ENCODE measurements at places on chromosomes 7 and 10. TPM values are rescaled to one million over a fixed set of nuclear protein-coding genes. Genes with fewer than 3 reads are reported as not detected.

The GOLGA7B gene
- 8.1 TPM for total RNA-seq

- no peak for DNase-seq
- H3K27ac ChIP-seq = peak overlapping the region; percentile 61
- H3K27me3 ChIP-seq = no peaks in the 10 kb centered on the region
Observed at GRCh38 chr7:148722340-148723165, 23.9 kb downstream of the CUL1 start.

GRCh38 chr10:109456566-109457301, 466.6 kb downstream of the XPNPEP1 start:
- H3K27ac ChIP-seq = no peak overlapping the region
- H3K36me3 ChIP-seq = no peaks in the 10 kb centered on the region
- no peak overlapping the region for H3K4me3 ChIP-seq
- DNase-seq = no peak
- H3K27me3 ChIP-seq = peaks cover 64% of the 10 kb centered on the region

DNA sequence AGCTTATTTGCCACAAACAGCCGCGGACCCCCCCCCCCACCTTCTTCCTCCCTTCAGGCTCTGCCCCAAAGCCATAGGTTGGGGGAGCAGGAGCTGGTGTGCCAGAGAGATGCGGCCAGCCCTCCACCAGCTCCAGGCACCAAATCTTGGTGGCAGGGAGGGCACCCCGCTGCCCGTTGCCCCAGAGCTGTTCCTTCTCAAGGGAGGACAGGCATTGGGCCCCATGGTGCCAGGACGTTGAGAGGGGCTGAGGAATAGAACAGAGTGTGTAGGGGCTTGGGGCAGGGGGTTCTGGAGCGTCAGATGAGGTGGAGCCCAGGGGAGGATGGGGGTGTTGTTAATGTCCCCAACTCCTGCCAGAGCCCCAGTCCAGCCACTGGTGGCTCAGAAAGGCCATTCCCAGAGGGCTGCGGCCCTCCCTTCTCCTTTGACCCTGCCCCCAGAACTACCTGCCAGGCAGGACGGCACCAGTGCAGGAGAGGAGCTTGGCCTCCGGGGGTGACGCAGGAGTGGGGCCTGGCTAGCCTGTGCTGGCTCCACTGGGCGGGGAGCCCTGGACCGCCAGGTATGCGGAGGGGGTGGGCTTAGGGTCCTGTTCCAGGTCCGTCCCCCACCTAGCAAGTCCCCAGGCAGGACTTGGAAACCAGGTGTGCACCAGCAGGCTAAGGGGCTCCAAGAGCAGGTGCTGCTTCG, 10.0 kb upstream of the SEC24C start:
- DNase-seq = no peak
- no peak overlapping the region for H3K4me3 ChIP-seq
- H3K27ac ChIP-seq = no peak overlapping the region
- H3K27me3 ChIP-seq = no peaks in the 10 kb centered on the region
- no peaks in the 10 kb centered on the region for H3K36me3 ChIP-seq

The XRCC2 gene
- 1.1 TPM for total RNA-seq

The PPP1R9A gene
- total RNA-seq = 0.14 TPM

GRCh38 chr10:43160921-43161255, 22.6 kb downstream of the CSGALNACT2 start:
- H3K4me3 ChIP-seq = no peak overlapping the region
- H3K27me3 ChIP-seq = no peaks in the 10 kb centered on the region
- no peak for DNase-seq

GRCh38 chr10:84156768-84157167, 16.8 kb upstream of the GPR15LG start:
- no peak overlapping the region for H3K4me3 ChIP-seq
- H3K36me3 ChIP-seq = peaks cover 3% of the 10 kb centered on the region
- DNase-seq = no peak
- peak overlapping the region; percentile 90 for H3K27ac ChIP-seq
- H3K27me3 ChIP-seq = no peaks in the 10 kb centered on the region

The KIAA1217 gene
- not detected for total RNA-seq

The CYCS gene
- total RNA-seq = 56.1 TPM

DNA sequence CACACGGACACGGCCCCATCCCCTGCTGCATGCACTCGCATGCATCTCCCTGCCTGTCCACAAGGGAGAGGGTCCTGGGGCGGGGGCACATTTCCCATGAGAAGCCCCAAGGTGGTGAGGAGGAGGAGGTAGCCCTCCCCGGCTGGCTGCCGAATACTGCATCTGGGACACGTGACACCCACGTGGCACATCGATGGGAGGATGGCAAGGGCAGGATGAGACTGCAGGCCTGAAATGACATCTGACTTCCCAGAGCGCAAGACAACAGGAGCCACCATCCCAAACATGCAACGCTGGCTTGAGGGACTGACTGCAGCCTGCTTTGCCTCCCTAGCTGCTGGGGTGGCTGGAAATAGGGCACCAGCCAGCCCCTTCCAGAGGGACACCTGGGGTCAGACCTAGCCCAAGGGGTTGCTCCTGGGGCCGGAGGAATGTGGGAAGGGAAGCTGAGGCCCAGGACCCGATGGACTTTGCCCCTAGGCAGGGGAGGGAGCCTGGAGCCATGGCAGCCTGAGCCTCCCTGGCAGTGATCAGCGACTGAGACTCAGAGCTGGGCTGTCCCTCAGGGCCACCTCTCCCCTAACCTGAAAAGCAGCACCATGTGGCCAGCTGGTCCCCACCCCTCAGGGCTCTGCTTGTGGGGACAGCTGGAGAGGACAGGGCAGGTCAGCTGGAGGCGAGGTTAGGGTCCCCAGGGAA, 16.1 kb downstream of the BUD23 start:
- DNase-seq = no peak
- H3K36me3 ChIP-seq = peaks cover 18% of the 10 kb centered on the region
- H3K27ac ChIP-seq = no peak overlapping the region
- peaks cover 16% of the 10 kb centered on the region for H3K4me1 ChIP-seq
- H3K4me3 ChIP-seq = no peak overlapping the region

The KIF5B gene
- total RNA-seq = 47.8 TPM

The NCAPG2 gene
- 6.7 TPM for total RNA-seq

DNA sequence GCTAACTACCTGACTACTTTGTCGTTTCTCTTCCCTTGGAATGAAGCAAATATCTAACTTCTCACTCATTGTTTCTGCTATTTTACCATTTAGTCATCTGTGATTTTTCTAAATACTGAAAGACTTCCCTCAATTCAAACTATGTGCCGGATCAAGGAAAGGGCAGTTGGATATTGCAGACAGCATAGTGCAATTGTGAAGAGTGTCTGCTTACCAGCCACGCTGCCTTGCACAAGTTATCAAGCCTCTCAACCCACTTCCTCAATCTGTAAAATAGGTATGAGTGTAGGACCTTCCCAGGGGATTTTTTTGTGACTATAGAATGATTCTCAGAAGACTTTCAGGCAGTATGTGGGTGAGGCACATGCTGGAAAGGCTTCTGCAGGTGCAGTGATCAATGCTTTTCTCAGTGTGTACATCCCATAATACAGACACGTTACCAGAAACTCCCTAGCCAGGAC, 54.3 kb downstream of the EGFR start:
- H3K27ac ChIP-seq = no peak overlapping the region
- no peaks in the 10 kb centered on the region for H3K4me1 ChIP-seq
- no peak for DNase-seq
- no peak overlapping the region for H3K4me3 ChIP-seq

GRCh38 chr7:47318395-47319182, 263.3 kb downstream of the TNS3 start:
- H3K4me3 ChIP-seq = no peak overlapping the region
- H3K27me3 ChIP-seq = peaks cover 11% of the 10 kb centered on the region
- no peak overlapping the region for H3K27ac ChIP-seq
- no peaks in the 10 kb centered on the region for H3K36me3 ChIP-seq
- no peak for DNase-seq

The CALHM1 gene
- total RNA-seq = not detected

- no peaks in the 10 kb centered on the region for H3K36me3 ChIP-seq
- DNase-seq = no peak
- no peaks in the 10 kb centered on the region for H3K4me1 ChIP-seq
- H3K27me3 ChIP-seq = peaks cover 4% of the 10 kb centered on the region
- H3K4me3 ChIP-seq = no peak overlapping the region
Observed at GRCh38 chr10:49292565-49293207, 6.3 kb upstream of the C10orf71 start.

GRCh38 chr10:6141296-6142151, 52.7 kb downstream of the RBM17 start:
- H3K4me1 ChIP-seq = peaks cover 10% of the 10 kb centered on the region
- H3K27ac ChIP-seq = peak overlapping the region; percentile 70
- H3K4me3 ChIP-seq = peak overlapping the region; percentile 64
- no peak for DNase-seq
- no peaks in the 10 kb centered on the region for H3K36me3 ChIP-seq

The SEC61A2 gene
- 15.6 TPM for total RNA-seq

DNA sequence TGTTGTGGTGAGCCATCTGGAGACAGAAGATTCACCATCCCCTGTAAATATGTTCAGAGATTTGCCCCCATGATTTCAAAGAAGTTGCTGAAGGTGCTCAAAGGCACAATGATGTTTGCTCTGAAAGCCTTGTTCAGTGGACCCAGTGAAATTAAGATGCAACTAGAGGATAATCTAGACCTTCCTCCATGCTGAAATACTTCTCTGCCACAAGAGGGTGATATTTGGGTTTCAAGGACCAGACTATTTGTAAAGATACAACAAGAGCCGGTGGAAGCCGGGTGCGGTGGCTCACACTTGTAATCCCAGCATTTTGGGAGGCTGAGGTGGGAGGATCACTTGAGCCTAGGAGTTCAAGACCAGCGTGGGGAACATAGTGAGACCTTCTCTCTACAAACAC, 13.5 kb upstream of the MSRB2 start:
- H3K4me1 ChIP-seq = no peaks in the 10 kb centered on the region
- no peak overlapping the region for H3K4me3 ChIP-seq
- no peak for DNase-seq
- no peak overlapping the region for H3K27ac ChIP-seq

GRCh38 chr10:131250454-131251145, 60.9 kb downstream of the TCERG1L start:
- H3K36me3 ChIP-seq = no peaks in the 10 kb centered on the region
- peaks cover 16% of the 10 kb centered on the region for H3K27me3 ChIP-seq
- peak overlapping the region; percentile 41 for H3K4me3 ChIP-seq
- no peak for DNase-seq
- H3K27ac ChIP-seq = no peak overlapping the region

The DIP2C gene
- 3.9 TPM for total RNA-seq

GRCh38 chr10:105761576-105762260, 1120.6 kb downstream of the SORCS3 start:
- H3K36me3 ChIP-seq = no peaks in the 10 kb centered on the region
- DNase-seq = no peak
- H3K4me1 ChIP-seq = no peaks in the 10 kb centered on the region

- peaks cover 15% of the 10 kb centered on the region for H3K4me1 ChIP-seq
- H3K27me3 ChIP-seq = peaks cover 48% of the 10 kb centered on the region
- H3K27ac ChIP-seq = no peak overlapping the region
- H3K36me3 ChIP-seq = no peaks in the 10 kb centered on the region
- DNase-seq = no peak
Observed at GRCh38 chr7:157021071-157021870, 10.8 kb upstream of the MNX1 start.

DNA sequence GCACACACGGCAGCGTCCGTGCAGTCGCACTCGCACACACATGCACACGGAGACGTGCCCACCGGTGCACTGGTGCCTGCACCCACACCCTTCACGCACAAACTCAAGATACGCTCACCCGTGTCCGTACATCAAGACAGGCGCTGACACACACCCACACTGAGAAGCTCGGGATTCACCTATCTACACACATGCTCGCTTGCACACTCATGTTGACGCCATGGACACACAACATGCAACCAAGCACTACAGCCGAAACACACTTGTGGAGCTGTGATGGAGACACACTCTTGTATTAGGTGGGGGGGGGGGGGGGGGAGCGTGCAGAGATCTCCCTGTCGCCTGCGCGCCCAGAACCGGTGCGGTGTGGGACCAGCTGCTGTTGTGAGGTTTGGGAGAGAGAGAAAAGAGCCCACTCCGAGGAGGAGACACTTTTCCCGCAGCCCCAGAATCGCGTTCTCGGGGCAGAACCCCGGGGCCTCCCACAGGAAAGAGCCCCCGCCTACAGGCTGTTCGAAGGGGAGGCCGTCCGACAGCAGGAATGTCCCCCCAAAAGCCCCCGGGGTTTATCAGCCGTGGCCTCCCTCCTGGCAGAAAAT, 605 bp upstream of the NFKB2 start:
- DNase-seq = no peak
- no peaks in the 10 kb centered on the region for H3K36me3 ChIP-seq
- peak overlapping the region; percentile 98 for H3K27ac ChIP-seq
- H3K27me3 ChIP-seq = no peaks in the 10 kb centered on the region
- peaks cover 53% of the 10 kb centered on the region for H3K4me1 ChIP-seq

The PRSS37 gene
- total RNA-seq = not detected

- H3K27ac ChIP-seq = no peak overlapping the region
- no peaks in the 10 kb centered on the region for H3K36me3 ChIP-seq
- H3K4me1 ChIP-seq = no peaks in the 10 kb centered on the region
- peaks cover 13% of the 10 kb centered on the region for H3K27me3 ChIP-seq
Observed at GRCh38 chr10:71564194-71564820, 155.3 kb downstream of the C10orf105 start.

DNA sequence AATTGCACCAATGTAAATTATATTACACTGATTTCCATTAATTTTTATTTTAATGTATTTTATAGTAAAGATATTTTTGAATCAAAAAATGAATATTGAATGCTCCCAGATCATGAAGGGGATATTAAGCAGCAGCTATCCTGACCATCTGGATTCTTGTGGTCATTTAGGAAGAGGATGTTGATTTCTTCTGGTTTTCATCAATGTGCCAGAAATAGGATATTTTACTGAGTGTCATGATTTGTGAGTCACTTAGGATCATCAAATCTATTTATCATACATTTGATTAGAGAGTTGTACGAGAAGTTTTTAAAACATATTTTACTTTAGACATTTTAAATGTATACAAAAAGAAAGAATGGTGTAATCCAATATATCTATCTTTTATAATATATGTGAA, 366.3 kb upstream of the CHRM2 start:
- H3K36me3 ChIP-seq = no peaks in the 10 kb centered on the region
- no peak for DNase-seq
- H3K27ac ChIP-seq = no peak overlapping the region
- H3K27me3 ChIP-seq = no peaks in the 10 kb centered on the region
- no peaks in the 10 kb centered on the region for H3K4me1 ChIP-seq

GRCh38 chr10:77859865-77860282, 66.7 kb downstream of the DLG5 start:
- H3K4me1 ChIP-seq = no peaks in the 10 kb centered on the region
- no peak for DNase-seq
- no peak overlapping the region for H3K4me3 ChIP-seq

The SYT15 gene
- 1.9 TPM for total RNA-seq

The HDAC9 gene
- 2.0 TPM for total RNA-seq

DNA sequence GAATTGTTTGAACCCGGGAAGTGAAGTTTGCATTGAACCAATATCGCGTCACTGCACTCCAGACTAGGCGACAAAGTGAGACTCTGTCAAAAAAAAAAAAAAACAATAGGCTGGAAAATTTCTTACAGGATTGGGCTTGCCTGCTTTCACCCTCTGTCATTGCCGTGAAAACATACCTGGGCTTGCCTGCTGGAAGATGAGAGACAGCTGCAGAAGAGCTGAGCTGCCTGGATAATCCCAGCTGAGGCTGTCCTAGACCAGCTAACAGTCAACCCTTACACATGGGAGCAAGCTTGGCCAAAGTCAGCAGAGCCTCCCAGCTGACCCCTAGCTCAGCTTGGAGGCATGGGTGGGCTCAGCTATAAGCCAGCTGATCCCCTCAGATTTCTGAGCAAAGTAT, 306.2 kb downstream of the CCSER2 start:
- no peak overlapping the region for H3K27ac ChIP-seq
- H3K4me3 ChIP-seq = no peak overlapping the region
- H3K27me3 ChIP-seq = no peaks in the 10 kb centered on the region
- H3K36me3 ChIP-seq = no peaks in the 10 kb centered on the region
- no peak for DNase-seq

The TAS2R5 gene
- total RNA-seq = 3.6 TPM
